DMS153 (cell line): ENCODE measurements at places on chromosomes 2 and 18.

- DNase-seq: no peak
These were observed 4.8 kb upstream of the EFHD1 start for GRCh38 chr2:232628466-232629128.

- peak; percentile 11 for DNase-seq
These were observed 1088.9 kb upstream of the PIK3C3 start for GRCh38 chr18:40866013-40866645.

DNA sequence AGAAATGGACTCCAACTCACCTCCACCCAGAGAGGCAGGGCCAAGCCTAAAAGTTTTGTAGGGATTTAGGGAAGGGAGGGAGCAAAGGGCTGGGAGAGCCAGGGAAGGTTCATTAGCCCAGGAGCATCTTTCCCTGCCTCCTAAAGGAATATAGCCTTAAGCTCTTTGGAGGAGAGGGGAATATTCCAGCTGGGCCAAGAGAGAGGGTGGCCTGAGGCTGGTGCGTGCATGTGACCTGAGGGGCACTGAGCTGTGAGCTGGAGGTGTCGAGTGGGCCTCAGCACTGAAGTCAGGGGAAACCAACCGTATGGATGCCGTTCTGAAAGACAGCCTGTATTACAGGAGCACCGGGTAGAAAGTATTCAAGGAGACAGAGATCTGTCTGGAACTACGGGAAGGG, 112.6 kb downstream of the KLHL29 start:
- no peak for DNase-seq

DNA sequence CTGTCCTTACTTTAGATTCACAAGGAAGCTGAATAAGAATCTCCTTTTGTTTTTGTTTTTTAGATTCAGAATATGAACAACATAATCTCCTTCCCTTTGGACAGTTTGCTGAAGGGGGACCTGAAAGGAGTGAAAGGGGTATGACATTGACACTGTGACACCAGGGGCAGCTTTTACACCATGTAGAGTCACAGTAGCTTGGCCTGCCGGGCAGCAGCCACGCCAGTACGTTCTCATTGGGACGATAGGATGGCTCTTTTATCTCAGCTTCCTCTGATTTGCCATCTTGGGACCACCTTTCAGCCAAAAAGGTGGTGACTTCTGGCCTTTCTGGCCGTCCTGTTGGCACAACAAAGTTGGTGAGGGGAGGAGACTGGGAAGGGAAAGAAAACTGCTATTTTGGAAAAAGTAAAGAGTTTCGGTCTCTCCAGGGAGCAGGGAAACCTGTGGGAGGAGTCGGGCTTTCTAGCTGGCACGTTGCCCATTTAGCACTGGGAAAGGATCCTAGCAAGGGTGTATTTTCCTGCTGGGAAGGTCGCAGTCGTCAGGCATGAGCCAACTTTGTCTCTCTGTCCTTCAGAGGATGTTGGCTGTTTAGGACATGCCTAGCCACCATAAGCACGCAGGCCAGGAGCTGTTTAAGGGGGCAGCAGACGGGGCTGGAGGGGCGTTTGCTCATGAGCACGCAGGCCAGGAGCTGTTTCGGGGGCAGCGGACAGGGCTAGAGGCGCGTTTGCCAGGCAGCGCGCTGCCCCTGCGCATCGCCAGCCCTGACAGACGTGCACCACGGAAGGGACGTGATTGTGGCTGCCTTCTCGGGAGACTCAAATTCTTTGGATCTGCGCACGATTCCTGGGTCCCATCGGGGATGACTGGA, 104.6 kb downstream of the ITGB1BP1 start:
- no peak for DNase-seq

- no peak for DNase-seq
These were observed 424.1 kb upstream of the CHST9 start for GRCh38 chr18:27609221-27609620.

DNA sequence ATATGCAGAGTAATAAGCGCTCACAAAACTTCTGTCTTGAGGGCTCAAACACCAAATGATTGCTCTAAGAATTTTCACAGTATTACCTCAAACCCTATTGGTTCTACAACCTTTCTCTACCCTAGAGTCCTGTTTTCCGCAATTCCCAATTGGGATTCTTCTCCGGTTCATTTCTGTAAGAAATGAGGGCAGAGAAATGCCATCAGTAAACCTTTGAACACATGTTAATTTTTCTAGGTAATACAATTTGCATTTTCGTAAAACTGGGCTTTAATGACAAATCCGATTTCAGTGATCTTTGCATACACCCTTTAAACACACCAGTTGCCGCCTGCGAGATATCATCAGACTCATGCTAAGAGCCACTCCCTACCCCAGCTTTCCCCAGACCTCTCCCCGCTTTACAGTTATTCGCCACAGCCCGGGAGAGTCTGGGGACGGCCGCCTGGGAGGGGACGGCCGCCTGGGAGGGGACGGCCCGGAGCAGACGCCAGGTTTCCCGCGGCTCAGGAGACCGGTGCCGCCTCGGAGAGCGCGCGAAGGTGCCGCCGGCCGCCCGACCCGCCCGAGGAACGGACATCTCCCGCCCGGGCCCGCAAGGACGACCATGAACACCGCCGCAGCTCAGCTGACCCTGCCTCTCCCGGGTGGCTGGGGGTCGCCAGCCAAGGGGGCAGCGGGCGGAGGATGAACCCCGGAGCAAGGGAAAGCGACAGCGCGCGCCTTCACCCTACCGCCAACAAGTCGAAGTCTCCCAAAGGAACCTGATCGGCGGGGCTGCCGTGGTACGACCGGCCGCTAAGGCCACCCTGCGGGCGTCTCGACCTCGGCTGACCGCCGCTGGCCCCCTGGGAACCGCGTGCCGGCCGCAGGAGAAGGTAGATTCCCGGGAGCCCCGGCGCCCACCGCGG, 463 bp downstream of the SMC6 start:
- no peak for DNase-seq

DNA sequence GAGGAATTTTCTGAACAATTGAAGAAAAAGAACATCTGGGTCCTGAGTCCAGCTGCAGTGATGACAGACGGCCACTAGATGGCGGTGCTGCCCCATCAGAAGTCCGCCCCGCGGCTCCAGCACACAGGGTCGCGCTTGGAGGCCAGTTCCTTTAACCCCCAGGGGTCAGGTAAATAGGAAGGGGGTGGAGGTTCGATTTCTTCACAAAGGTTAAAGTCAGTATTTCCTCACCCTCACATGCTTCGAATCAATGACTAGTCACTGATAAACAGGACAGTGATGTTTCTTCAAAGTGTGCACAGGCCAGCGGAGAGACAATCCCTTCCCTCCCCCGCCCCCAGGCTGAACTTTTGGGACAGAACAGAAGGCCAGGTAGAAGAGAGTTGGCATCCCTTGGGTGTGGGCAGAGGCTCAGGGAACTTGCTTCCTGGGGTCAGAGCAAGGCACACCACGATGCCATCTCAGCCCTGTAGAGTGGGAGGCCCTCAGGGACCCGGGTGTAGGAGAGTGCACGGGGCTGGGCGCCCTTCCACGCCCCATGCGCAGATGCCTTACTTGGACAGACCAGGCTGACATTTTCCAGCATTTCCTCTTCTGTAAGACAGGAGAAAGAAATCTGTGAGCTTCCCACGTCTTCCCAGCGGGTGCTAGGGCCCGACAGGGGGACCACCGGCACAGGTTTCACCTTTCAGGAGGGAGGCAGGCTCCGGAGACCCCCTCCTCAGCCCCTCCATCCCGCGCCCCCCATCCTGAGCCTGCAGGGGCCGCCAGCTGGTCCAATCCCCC, 722 bp downstream of the APOB start:
- DNase-seq: no peak

DNA sequence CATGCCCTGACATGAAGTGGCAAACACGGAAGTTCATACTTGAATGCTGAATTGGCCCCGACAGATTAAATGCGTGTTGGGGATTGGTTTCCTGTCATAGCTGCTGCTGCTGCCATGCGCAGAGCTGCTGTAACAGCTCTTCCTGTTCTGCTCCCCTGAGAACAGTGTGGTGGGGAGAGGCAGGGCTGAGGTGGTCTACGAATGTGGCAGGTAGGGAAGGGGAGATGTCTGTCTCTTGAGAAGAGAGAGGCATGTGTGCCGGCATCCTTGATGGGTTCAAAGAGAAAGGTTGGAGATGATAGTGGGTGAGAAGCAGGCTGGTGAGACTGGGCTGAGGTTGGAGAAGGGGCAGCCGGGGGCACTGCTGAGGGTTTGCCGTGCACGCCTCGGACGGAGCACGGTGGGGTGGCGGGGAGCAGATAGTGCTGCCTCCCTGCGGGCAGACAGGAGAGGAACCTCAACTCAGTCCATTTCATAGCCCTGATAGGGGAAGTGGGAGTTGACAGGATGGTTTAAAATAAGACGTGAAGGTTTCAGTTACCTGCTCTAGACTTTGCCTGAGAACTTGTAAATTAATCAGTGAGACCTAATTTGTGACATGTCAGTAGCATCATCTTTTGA, 46.1 kb downstream of the TMEM185B start:
- no peak for DNase-seq

- DNase-seq: no peak
These were observed 619 bp downstream of the GALM start for GRCh38 chr2:38666556-38666910.
